Cortex of kidney (tissue), 1 donor: ENCODE measurements at places on chromosomes 4 and X.

GRCh38 chr4:71338846-71339593 lies at the start of gene SLC4A4:
TSS of gene SLC4A4 (plus strand) at chr4:71339020.
- DNase-seq, result no peak

DNA sequence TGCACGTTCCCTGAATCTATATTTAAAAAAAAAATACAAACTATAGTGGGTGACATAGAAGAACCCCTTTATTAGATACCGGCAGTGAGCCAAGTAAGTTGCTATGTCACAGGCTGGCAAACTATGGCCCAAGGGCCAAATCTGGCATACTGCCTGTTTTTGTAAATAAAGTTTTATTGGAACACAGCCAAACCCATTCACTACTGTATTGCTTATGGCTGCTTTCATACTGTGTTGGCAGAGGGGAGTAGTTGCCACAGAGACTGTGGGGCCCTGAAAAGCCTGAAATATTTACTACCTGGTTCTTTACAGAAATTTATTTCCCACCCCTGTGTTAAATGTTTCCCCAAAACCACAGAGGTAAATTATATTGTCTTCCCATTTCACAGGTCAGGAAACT lies 71.2 kb upstream of the EGFL6 start:
- no peak for DNase-seq

DNA sequence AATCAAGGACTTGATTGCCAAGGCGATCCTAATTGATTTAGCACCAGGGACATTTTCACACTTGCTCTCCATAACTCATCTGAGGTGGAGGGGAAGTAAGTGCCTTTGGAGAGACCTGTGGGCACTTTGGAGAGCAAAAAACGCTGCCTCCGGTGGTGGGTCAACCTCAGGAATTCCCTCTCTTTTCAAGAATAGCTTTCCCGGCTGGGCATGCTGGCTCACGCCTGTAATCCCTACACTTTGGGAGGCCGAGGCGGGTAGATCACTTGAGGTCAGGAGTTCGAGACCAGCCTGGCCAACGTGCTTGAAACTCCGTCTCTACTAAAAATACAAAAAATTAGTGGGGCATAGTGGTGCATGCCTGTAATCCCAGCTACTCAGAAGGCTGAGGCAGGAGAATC lies 49.2 kb downstream of the PRPS1 start:
- no peak for DNase-seq

GRCh38 chr4:179097741-179098140 lies 1655.5 kb upstream of the AGA start:
- DNase-seq, result no peak

DNA sequence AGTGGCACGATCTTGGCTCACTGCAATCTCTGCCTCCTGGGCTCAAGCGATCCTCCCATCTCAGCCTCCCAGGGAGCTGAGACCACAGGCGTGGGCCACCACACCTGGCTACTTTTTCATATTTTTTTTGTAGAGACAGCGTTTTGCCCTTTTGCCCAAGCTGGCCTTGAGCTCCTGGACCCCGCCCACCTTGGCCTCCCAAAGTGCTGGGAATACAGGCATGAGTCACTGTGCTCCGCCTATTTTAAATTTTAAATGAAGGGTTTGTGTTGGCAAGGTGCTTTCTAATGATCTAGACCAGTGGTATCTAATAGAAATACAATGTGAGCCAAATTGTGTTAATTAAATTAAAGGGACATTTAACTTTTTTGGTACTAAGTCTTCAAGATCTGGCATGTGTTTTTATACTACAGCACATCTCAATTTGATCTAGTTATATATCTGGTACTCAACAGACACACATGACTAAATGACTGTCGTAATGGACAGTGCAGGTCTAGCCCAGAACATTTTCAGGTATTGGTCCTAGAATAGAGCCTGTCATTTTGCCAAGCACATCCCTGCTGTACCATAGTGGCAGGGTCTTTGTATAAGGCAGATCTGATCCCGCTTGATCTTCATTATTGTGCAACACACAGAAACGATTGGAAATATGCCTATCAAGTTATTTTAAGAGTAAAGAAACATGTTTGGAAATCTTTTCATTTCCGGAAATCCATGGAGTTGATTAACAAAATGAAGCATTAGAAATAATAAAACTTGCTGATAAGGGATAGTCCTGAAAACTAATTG lies 7.3 kb downstream of the PGK1 start:
- DNase-seq, result no peak

GRCh38 chr4:37879365-37879764 lies 11.5 kb upstream of the TBC1D1 start:
- no peak for DNase-seq

- no peak for DNase-seq
Measured at GRCh38 chrX:39020051-39020669, 218.9 kb downstream of the MID1IP1 start.

GRCh38 chrX:49184294-49185281 lies 1.6 kb downstream of the PRICKLE3 start:
- DNase-seq, result no peak

DNA sequence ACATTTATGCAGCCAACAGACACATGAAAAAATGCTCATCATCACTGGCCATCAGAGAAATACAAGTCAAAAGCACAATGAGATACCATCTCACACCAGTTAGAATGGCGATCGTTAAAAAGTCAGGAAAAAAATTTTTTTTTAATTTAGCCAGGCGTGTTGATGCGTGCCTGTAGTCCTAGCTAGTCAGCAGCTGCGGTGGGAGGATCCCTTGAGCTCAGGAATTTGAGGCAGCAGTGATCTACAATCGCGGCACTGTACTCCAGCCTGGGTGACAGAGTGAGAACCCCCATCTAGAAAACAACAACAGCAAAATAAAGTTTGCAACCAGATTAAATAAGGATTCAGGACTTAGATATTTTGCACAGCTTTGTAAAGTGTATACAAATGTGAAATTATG lies 65.7 kb upstream of the ALG13 start:
- no peak for DNase-seq

GRCh38 chrX:154056770-154057241 lies 37.1 kb upstream of the IRAK1 start:
- no peak for DNase-seq

DNA sequence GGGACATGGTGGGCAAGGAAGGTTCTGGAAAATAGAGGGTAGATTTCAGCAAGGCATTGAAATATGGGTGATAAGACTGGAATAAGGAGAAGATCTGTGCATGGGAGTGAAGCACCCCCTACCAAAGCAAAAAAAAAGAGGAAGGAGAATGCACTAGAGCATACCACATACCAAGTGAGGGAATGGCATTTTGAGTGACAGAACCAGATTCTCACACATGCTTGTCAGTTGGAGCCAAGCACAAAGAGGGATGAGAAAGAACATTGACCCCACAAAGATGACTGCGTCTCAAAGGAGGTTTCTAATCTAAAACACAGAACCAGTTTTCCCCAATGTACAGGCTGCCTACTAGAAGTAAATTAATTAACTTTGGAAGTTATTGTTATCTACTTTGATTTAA lies 140.3 kb upstream of the SMAD1 start:
- DNase-seq, result no peak

DNA sequence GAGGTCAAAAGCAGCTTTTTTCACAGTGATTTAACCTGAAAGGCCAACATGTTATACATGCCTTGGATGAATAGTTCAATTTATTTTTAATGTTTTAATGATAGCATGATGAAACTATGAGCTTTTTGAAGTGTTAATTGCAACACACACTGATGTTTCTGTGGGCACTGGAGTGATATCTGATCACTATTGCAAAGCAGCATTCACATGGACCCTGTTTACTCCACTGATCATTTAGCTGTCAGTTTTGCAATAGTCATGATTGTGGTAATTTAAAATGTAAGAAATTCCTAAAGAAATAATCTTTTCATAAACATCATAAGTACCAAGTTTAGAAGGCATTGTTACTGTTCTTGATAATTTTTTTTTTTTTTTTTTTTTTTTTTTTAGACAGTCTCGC lies 74.1 kb downstream of the ARSJ start:
- no peak for DNase-seq

GRCh38 chrX:132294192-132294591 lies 74.9 kb upstream of the RAP2C start:
- DNase-seq, result no peak

GRCh38 chrX:130165181-130165702 lies 399 bp downstream of the AIFM1 start:
- no peak for DNase-seq

DNA sequence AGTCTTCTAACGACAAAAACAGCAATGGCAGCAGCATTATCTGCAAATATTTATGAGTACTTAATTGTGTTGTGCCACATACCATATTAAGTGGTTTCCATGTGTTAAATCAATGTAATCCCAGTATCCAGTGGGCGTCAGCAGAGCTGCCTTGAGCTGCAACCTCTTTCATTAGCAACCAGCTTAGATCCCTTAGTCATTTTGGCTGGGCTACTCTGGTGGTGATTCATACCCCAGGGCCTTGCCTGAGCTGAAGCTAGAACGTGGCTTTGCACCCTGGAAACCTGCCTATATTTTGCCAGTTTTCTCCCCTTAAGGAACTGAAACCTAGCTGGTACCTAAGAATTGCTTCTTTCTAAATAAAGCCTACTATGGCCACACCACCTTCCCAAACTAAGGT lies 474.3 kb upstream of the FTHL17 start:
- no peak for DNase-seq

- no peak for DNase-seq
Measured at GRCh38 chr4:172830295-172830764, 338.3 kb upstream of the GALNT7 start.

GRCh38 chrX:38675856-38676255 lies 114.5 kb downstream of the TSPAN7 start:
- no peak for DNase-seq

DNA sequence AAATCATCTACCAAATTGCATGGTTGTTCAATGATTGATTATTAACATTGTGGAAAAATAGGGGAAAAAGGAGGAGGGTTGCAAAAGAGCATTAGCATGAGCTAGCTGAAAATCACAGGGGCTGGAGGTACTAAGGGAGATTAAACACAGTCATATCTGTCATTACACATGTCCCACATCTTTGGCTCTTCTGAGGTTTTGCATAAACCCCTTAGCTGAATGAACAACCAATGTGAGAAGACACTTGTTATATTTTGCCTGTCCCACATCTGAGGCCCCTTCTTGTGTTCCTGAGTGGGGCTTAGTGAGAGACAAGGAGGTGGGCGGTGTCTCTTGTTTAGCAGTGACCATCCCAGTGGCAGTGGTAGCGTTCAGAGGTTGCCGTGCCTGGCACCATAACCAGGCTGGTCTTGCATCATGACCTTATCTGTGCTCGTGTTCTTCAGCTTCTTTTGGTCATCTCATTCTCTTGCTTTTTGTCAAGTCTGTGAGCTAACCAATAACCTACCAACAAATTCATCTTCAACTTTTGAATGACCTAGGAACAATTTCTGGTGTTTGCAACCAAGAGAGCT lies 95.6 kb downstream of the MID1IP1 start:
- no peak for DNase-seq

GRCh38 chr4:186819342-186820086 lies 95.9 kb upstream of the FAT1 start:
- DNase-seq, result no peak

DNA sequence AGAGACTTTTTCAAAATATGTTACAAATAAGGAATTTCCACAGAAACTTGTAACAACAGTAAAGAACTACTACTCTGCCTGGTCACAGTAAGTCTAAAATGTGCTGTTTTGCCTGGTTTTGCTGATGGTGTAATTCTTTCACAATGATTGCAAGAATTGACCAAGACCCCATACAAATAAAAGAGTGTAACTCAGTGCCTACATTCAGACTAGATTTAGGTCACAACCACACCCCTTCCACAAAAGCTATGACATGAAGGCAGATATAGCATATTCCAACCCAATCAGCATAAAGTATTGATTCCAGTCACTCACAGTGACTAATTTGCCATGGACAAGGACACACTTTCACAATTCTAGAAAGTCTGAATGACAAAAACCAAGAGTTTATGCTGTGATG lies 53.7 kb upstream of the TMPRSS11F start:
- DNase-seq, result no peak

GRCh38 chr4:86935853-86936733 lies 1.3 kb downstream of the AFF1 start:
- DNase-seq, result no peak

- DNase-seq, result no peak
Measured at GRCh38 chr4:3582091-3582475, 49.9 kb upstream of the LRPAP1 start.

GRCh38 chr4:88746206-88746605 lies 48.6 kb upstream of the NAP1L5 start:
- DNase-seq, result no peak

DNA sequence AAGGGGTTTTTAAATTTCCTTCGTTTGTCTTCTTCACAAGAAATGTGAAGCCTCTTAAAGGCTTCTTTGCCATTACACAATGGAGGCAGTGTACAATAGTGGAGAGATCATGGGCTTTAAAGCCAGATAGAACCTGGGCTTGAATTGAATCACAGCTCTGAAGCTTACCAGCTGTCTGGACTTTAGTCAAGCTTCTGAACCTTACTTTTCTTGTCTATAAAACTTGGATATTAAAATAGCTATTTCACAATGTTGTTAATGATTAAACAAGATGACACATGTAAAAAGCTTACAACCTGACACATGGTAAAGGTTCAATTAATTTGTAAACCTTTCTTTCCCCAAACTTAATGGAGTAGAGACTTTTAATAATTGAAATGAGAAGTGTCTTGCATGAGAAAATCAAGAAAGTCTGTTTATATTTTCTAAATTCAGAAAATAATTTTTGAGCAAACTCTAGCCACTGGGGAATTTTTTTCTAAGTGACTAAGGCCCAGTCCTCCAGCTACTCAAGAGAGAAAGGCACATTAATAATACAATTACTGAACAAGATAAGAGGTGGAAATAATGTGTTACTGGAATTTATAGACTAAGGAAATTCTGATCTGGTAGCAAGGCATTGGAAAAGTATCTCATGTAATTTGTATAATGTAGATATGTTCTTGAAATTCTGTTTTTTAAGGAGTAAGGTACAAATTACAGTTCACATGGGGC lies 21.7 kb upstream of the TBC1D8B start:
- DNase-seq, result no peak

DNA sequence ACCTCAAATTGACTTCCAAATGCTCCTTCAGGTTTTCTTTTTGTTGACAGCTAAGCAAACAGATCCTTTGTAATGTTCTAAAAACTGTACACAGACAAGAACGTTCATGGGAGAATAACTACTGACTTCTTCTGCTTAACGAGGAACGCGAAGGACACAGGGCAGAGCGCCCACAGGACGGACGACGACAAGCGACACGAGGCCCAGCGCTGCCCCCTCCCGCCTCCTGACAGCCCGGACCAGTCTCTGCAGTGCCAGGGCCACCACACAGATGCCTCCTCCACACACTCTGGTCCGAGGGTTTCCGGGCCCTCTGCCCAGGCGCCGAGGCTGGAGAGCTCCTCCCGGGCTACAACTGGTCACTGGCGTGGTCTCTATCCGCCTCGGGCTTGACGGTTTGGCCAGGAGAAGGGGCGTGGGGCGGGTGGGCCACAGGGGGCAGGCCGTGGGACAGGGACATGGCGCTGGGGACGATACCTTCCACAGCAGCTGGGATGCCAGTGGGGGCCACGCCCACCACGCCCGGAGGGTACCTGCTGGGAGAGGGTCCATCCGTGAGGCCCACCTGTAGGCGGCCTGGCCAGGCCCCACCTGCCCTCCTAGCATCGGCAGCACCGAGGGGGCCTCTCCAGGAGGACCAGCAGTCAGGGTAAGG lies 36.9 kb downstream of the CTBP1 start:
- DNase-seq, result no peak
